ENCODE measurements at places on chromosomes 5 and 9.

DNA sequence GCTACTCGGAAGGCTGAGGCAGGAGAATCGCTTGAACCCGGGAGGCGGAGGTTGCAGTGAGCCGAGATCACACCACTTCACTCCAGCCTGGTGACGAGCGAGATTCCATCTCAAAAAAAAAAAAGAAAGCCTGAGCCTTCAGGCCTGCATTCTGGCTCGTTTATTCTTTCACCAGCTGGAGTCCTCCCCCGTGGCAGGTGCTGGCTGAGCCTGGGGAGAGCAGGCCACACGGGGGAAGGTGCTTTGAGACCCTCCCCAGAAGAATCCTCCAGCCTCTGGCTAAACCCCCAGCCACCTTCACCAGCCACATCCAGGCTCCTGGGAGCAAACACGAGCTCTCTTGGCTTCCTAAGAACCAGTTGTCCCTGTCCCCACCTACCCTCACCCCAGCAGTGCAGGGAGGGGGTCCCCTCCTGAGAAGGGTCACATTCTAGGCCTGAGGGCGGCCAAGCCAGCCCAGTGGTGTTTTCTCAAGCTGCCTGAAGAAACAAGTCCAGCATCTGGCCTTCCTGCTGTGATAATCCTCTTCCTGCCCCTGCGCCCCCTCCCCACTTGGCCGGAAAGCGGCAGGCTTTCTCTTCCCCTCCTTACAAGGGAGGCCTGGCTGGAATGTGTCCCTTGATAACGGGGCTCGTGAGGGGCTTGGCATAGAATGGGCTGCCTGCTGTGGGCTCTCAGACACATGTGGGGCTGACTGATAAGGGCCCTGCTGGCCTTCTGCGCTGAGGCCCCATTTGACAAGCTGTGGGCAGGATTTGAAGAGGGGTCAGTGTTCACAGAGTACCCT lies 41.5 kb downstream of the PLPP7 start:
- DNase-seq: no peak

DNA sequence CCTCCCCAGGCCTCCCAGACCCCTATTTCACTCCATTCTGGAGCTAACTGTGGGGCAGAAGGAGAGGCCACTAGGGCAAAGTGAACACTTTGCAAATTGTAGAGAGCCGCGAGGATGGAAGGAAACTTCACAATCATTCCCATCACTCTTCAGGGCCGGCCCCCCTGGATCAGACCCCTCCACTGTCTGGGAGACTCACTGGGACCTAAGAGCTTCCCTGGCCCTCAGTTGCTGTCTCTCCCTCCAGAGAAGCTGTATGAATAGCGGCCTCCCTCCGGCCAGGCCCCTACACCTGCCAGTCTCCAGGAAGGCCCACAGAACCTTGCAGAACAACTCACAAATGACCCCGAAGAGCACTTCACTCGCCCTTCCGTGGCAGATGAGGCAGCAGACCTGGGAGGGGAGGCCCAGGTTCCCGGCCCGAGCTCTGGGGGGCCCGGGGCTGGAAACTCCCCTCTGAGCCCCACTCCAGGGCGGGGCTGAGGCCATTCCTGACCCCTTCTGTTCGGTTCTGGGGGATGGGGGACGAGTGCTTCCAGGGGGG lies 141.9 kb upstream of the IER5L start:
- DNase-seq: no peak

- no peak for DNase-seq
These were observed 75.2 kb upstream of the PRLR start for GRCh38 chr5:35305336-35306020.

DNA sequence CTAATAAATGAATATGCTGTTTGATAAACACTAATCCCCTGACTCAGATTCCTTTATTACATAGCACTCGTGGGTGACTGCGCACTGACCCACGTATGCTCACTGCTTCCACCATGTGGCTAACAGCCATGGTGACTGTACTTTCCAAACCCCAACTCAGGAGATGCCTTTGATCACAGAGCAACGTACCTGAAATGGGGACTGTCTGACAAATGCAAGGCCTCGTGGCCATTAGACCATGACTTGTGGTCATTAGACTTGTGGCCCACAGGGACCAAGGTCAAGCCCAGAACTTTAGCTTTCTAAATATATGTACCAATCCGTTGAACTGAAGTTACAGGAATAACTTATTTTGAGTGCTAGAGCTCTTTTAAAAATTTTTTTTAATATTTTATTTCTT lies 46.6 kb downstream of the CYFIP2 start:
- peak; percentile 7 for DNase-seq

DNA sequence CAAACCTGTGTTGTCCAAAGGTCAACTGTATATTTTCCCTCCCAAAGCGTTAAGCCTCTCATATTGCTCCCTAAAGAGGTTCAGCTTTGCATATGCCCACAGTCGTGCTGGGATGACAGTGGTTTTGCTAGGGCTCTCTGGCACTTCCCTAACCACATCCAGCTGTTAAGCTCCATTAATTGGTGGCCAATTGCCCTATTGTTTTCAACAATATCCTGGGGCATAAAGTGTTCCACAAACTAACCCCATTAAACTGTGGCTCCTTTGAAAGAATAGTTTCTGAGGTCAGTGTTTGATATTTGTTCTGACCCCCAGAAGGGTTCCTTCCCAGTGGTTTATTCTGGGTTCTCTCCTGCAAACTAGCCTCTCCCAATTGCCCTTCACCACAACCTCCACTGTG lies 194.5 kb downstream of the HSD17B3 start:
- no peak for DNase-seq

- DNase-seq: no peak
These were observed 192.2 kb downstream of the ROR2 start for GRCh38 chr9:91757782-91758181.

- DNase-seq: no peak
These were observed 125.6 kb upstream of the LPAR1 start for GRCh38 chr9:111163716-111164389.

- no peak for DNase-seq
These were observed 29.4 kb upstream of the PDCD1LG2 start for GRCh38 chr9:5480919-5481318.

DNA sequence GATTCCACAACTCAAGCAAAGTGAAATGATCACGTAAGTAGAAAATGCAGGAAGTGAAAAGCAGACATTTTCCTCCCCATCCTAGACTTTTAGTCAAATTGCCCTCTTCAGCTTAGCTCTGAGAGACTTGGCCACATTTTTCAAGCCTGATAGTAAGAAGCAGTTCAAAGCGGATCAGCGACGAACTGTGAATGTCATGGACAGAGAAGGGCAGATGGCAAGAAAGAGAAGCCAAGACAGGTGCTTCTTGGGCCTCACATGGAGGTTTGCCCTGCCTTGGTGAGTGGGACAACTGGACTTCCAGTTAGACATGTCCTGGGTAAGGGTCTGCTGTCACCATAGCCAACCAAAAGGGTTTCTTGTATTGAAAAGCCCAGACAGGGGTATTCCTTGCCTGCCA lies 291.5 kb downstream of the MED10 start:
- no peak for DNase-seq

GRCh38 chr5:10912435-10912834 lies 151.4 kb upstream of the DAP start:
- no peak for DNase-seq

- DNase-seq: no peak
These were observed 66.4 kb upstream of the PIK3R1 start for GRCh38 chr5:68149189-68149588.

DNA sequence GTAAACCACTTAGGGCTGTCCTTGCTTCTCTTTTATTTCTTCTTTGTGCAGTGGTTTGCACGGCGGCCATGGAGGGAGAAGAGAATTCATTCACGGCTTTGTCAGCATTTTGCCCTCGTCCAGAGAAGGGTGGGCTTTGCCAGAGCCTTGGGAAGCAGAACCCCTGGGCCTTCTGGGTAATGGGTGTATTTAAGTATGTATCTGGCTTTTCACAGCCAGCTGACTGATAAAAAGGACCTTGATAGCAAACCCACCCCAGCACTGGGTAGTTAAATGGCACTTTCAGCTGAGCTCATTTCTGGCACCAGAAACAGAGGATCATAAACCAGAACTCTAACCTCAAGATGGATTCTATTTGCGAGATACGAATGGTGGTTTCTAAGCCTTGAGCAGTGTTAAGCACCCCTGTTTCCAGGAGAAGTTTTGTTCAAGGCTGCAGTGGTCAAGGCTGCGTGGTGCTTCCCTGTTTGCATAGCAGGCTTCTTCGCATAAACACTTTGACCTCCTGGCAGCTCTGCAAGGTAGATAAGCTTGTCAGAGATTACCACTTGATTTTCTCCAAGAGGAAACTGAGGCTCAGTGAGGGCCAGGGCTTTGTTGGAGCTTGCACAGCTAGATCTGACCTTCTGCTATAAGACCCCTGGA lies 441.6 kb upstream of the KLF4 start:
- no peak for DNase-seq

DNA sequence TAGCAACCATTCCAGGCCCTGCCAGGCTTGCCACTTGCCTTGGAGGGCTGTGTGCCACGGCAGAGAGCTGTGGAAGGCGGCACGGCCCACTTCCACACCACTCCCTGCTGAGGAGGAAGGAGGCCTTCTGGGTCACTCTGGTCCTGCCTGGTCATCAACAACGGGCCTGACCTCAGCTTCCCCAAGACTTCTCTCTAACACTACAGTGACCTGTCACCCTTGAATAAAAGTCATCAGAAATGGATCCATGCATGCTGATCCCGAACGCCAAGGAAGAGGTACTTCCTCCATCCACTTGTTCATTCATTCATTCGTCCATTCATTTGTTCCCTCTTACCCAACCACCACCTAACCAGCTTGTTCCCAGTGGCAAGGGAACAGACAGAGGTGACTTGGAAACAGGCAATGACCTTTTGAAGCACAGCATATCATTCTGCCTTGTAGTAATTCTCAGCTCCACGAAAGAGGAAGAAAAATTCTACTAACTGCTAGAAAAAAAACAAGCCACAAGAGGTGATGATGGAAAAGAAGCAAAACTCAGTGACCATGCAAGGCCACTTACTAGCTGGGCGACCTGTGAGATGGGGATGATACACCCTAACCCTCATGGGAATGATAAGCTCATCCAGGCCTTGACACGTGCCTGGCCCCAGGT lies 58.6 kb downstream of the STK10 start:
- DNase-seq: no peak

DNA sequence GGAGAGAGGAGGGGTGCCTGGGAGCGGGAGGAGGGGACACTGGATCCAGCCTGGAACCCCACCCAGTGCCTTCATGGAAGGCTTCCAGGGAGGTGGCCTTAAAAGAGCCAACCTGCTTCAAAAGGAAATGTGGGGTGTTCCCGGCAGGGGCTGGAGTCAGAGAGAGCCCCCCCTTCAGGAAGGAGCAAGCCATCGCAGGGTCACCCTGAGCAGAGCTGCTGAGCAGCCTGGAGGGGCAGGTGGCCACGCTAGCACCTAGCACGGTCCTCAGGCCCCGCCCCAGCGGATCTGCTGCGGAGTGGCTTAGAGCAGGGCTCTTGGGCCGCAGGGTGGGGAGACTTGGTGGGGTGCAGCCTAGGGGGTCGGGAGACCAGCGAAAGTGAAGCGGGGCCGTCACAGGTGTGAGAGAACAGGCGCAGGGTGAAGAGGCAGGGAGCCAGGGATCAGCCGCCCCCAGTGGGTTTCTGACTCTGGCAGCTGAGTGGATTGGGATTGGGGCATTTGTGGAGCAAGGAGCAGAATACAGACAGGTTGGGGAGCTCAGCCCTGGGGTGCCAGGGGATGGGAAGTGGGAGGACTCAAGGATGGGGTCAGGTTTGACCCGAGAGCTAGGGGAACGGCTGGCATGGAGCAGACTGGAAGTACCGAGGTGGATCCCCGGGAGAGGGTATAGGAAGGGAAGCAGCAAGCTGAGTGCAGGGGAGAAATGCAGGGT lies 1.5 kb downstream of the LCN2 start:
- no peak for DNase-seq

DNA sequence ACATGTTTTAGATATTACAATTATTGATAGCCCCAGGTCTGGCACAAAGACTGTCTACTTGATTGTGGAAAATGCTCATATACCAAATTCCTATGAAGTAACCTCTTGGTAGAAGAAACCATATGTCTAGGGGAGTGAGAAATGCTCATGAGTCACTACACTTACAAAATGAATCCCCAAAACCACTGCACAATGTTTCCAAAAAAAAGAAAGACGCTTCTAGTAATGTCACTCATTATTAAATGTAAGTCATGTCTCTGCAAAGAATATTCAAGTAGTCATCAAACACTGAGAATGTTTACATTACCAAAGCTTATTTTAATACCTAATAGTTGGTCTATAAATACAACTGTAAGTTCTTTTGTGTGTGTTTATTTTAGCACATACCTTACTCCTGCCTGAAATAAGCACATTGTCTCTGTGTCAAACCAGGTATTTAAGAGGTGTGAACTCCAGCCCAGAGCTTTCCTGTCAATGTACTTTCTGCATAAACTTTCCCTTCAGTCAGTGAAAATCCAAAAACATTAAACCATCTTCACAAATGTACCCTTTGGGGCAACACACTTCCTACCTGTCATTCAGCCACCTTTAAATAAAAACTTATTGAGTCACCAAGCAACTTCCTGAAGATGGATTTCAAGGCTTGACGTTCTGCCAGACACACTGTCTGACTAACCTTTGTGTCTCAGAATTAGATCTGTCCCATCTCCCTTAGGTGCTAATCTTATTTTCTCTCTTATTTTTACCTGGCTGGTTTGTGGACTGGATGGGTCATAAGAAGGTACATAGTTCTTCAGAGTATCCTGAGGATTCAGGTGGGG lies 194.0 kb downstream of the NFIB start:
- no peak for DNase-seq

- DNase-seq: no peak
These were observed 115.2 kb downstream of the CWC27 start for GRCh38 chr5:64883912-64884311.

- no peak for DNase-seq
These were observed 4.9 kb upstream of the CPLX2 start for GRCh38 chr5:175866377-175866907.

DNA sequence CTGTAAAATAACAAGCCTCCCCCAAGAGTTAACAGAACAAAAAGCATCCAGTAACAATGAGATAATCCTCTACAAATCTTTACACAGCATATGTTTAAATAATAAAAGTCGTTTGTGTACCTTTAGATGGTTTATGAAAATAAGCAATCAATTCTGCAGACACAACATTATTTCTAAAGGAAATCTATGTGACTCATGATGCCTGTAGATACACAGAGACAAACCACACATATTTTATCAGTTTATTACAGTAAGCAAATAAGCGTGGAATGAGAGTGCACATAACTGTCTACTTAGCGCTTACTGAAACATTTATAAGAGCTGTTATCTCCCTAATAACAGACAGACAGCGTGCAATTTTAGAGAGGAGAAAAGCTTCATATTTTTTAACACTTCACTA lies 243.6 kb downstream of the AP3B1 start:
- DNase-seq: no peak

DNA sequence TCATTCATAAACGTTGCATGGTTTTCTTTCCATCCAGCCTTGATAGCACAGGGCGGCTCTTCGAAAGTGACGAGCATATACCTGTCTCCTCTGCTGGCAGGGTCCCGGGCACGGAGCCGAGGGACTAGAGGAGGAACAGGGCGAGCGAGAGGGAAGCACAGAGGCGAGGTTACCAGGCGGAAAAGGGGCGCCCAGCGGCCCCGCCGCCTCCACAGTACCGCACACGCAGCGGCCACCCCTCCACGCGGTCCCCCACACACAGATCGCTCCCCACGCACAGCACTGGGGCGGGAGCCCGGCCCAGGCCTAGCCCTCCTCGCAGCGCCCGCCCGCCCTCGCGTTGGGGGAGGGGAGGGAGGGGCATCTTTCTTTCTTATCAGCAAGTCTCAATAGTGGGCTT lies 296.6 kb upstream of the DAB2 start:
- no peak for DNase-seq

- DNase-seq: peak; percentile 45
These were observed 37.7 kb downstream of the LAMC3 start for GRCh38 chr9:131046581-131047202.

Data from substantia nigra (tissue), 51 donors.